ENCODE measurements at places on chromosomes 7 and 10.

DNA sequence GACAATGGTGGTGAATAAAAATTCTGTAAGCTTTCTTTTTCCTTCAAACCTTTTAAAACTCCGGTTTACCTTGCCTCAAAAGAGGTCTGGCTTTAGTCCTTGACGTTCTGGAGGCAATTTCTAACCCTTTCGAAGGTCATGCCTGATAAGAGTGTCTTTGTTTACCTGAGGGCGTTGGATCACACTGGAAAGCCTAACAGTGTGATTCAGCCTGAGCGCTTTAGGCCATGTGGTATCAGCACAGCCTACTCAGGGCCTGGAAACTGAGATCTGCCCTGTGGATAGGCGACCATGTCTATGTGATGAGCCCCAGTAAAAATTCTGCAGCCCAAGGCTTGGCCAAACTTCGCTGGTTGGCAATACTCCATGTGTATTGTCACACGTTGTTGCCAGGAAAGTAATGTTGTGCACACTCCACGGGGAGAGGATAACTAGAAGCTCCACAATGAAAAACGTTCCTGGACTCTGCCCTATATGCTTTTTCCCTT is 10.7 kb downstream of the CCDC6 start:
- no peak for DNase-seq

GRCh38 chr10:100347568-100348195 is 649 bp downstream of the SCD start:
- no peak for DNase-seq

DNA sequence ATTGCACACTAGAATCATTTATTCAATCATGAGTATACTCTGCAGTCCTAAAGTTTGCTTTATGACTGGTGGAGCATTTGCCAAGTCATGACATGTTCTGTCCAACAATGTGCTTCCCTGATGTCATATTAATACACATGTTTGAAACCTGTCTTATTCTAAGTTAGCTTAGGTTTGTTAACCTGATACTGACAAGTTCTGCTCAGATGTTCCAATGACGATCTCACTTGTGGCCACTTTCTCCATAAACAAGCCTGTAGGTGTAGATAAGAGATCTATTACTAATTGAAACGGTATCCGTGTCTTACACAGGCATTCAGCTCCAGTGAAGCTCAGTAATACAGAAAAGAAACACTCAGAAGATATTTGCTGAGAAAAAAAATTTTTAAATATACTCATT is 64.9 kb downstream of the GPR37 start:
- no peak for DNase-seq

- no peak for DNase-seq
Measured at GRCh38 chr7:140455743-140456142, 23.6 kb downstream of the MKRN1 start.

GRCh38 chr7:128113839-128114238 is 82.6 kb upstream of the LRRC4 start:
- DNase-seq = no peak

All from stimulated activated CD4-positive, alpha-beta T cell treated with anti-CD3 and anti-CD28 coated beads, Interleukin-15, amount 100 ng/mL, for 1 hour (primary cell).